ENCODE measurements at places on chromosomes 11 and 22.

- DNase-seq: peak; percentile 64
Observed at GRCh38 chr11:35487532-35488078, 37.8 kb downstream of the PAMR1 start.

DNA sequence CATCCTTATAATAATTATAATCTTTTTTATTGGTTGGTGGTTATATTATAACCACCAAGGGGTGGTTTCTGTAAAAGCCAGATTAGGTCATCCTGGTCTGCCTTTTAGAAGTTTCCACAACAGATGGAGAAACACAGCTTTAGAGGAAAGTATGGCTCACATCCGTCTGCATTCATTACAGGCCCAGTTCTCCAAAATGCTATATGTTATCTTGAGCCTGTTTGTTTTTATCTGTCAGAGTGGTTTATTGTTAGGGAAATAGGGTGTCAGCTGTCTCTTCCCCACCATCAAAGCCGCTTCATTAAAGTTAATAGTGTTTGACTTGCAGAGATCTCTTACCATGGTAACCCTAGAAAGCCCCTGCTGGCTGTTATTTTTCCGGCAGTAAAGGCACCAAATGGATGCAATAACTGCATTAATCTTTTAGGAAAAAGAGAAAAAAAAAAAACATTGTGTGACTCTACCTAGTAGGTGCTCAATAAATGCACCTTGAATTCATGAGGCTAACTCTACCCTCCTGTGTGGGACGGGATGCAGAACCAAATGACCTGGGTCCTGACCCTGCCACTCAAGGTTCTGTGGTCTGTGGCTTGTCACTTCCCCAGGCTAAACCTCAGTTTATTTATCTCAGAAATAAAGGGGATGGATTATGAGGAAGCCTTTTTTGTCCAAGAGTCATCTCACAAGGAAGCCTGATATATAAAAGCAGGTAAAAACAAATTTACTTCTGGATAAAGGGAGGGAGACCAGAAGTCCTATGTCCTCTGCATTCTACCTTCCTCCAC, 118.3 kb downstream of the WT1 start:
- DNase-seq: no peak

DNA sequence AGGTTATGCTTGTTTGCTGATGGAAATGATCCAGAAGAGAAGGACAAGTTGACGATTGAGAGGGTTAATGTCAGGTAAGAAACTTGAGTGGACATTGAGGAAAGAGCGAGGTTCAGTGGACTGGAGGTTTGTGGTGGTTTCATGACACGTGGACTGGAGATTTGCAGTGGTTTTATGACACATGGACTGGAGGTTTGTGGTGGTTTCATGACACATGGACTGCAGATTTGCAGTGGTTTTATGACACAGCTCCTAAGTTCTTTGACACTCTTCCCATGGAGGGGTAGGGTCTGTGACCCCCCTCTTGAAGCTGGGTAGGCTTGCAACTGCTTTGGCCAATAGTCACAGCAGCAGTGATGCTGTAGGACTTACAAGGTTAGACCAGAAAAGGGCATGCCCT, 5.4 kb upstream of the MAPK8IP2 start:
- DNase-seq: no peak

DNA sequence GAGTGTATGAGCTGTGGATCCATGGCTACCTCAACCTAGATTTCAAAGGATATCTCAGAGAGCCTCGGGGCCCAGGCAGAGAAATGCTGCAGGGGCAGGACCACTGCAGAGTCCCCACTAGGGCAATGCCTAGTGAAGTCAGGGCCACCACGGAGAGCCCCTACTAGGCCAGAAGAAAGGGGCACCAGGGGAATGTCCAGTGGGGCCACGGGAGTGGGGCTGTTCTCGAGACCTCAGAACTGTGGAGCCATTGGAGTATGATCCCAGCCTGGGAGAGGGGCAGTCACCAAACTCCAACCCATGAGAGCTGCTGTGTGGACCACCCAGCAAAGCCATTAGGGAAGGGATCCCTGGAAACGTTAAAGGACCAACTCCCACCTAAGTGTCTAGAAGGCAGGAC, 24.5 kb downstream of the RTL6 start:
- DNase-seq: no peak

DNA sequence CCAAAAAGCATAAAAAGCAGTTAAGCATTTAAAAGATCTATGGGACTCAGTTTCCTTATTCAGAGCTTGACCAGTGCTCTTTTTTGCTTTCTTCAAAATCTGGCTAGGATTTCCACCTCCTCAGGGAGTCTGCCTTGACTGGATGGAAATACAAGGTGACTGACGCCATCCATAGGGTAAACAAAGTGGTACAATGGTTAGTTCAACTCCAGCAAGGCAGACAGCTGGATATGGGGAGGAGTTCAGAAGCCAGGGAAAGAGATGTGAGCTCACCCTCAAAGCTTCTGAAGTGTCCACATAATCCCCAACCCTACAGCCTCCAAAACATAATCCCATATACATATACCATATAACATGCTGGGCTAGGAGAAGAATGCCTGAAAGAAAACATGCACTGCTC, 52.0 kb downstream of the KIRREL3 start:
- DNase-seq: peak; percentile 25

GRCh38 chr11:75478783-75479596, 46.0 kb upstream of the KLHL35 start:
- DNase-seq: no peak

DNA sequence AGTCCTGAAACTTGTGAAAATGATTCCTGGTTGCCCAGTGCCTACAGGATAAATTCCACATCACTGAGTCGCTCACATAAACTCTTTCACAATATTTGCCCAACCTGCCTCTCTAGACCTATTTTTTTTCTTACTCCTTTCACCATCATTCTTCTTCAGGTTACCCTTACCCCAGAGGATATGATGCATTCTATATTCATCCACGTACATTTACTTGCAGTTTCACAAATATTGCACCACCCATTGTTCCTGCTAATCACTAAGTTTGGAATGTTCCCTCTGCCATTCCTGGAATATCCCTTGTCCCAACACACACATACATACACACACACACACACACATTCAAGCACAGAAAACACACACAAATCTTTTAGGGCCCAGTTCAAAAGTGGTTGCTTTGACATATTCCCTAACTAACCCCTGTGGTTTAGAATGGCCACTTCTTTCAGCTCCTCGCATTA, 379.5 kb downstream of the ETS1 start:
- peak; percentile 96 for DNase-seq

DNA sequence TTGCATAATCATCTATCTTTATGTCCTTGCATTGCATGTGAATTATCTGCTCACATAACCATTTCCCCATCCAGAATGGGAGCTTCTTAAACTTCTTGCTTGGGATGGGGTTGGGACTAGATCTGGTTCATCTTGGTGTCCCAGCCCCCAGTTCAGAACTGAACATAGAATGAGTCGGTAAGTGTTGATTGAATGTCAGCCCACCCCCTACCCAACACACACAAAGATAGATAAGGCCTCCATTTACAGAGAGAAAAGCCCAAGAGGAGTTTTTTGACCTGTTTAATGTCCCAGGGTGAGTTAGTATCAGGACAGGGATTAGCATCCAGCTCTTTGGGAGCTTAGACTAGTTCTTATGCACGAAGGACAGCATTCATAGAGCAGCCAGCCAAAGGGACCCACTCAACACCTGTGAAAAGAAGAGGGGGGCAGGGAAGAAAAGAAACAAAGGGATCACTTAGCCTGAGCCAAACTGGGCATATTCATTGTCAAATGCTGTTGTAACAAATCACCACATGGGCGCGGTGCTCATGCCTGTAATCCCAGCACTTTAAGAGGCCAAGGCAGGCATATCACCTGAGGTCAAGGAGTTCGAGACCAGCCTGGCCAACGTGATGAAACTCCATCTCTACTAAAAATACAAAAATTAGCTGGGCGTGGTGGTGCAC, 57.4 kb downstream of the CHRDL2 start:
- no peak for DNase-seq

- DNase-seq: no peak
Observed at GRCh38 chr11:44565953-44566949, 788 bp downstream of the CD82 start.

- DNase-seq: no peak
Observed at GRCh38 chr22:35542157-35542938, 1.7 kb downstream of the RASD2 start.

DNA sequence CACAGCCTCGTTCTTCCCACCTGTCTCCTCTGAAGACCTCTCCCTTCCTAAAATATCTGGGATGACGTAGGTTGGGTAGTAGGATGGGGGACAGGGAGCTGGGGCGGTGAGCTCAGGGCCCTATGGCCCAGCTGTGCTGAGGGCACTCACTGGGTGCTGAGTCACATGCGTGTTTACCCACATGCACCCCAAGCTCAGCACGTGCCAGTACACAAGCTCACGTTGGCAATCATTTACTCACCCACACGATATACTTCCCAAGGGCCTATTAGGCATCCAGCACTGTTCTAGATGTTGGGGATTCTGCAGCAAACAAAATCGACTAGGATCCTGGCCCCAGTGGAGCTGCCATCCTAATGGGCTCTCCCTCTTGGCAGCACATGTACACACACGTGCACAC, 28.7 kb downstream of the ARAP1 start:
- no peak for DNase-seq

GRCh38 chr11:79226126-79226525, 214.7 kb downstream of the TENM4 start:
- no peak for DNase-seq

GRCh38 chr22:40325315-40325714, 21.0 kb upstream of the ADSL start:
- no peak for DNase-seq

DNA sequence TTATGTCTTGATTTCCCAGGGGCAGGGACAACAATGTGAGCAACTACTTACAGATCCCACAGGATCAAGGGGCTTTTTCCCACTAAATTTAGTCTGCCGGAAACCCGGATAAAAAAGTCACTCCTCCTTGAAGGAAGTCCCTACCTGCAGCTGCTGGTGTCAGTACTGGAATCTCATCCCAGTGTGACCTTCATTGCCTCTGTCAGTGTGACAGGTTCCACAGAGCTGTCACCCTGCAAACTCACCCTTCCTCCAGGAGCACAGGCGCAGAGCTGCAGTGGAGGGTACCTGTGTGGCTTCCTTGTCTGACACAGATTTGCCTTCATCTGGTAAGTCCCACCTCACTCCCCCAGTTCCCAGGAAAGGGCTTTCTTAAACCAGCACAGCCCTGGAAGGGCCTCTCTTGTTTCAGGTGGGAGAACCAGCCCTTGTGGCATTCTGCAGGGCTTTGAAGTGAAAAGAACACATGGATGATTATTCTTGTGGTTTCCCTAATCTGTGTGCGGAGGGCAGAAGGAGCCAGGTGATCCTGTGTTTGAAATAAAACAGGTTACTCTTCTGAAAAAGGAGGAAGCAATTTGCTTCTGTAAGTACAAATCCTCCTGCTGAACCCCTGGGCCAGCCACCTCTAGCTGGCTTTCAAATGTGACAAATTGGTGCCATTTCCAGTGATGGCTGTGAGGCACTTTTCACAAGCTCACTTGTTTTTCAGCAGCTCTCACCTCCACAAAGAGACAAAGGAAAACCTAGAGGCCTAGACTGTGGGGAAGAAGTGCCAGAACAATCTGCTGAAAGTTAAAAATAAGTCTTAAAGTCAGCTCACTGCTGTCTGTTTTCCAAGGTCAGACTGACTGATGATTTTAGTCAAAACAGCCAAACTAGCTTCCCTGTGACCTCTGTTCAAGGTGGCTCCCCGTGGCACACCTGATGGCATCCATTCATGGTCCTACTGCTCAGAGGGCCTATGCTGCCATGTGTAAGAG, 9.2 kb upstream of the PRSS23 start:
- no peak for DNase-seq

DNA sequence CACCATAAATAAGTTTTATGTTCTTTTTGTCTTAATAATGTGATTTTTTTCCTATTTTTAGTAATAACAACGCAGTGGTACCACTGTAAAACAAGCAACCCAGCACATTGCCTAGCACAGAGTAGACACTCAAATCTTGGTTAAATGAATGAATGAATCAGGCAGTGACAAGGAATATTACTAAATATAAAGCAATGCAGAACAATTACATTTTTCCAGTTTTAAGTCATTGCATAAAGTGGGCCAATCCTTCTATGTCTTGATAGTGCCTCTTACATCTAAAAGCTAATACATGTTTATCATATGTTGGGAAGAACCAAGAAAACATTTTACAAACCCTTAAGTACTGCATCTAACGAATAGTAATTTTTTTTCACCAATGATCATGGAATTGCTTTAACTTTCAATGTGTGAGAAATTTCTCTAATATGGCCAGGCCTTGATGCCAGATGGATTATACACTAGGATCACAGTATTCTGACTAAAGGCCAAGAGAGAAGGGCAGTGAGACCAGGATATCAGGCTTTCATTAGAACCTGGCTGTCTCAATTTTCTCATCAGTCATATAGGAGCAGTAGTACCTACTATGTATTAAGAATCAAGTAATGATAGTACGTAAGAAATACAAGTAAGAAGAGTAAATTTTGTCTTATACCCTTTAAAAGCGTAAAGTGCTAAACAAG, 88.5 kb downstream of the TRIM44 start:
- no peak for DNase-seq

DNA sequence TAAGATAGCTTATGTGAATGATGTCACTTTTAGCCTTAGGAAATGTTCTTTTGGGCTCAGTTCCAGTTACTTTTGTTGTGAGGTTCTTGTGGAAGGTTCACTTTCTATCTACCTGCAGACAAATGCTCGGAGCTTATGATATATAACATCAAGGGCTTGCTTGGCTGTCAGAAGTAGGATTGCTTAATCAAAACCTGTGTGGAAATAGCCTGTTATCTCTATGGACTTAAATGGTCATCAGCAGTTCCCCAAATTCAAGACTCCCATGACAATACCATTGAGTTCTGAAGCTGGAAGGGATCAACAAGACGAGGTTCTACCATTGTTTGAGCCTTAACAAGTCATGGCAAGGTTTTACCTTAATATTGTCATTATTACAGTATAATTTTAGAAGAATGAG, 43.8 kb downstream of the FLI1 start:
- DNase-seq: no peak

DNA sequence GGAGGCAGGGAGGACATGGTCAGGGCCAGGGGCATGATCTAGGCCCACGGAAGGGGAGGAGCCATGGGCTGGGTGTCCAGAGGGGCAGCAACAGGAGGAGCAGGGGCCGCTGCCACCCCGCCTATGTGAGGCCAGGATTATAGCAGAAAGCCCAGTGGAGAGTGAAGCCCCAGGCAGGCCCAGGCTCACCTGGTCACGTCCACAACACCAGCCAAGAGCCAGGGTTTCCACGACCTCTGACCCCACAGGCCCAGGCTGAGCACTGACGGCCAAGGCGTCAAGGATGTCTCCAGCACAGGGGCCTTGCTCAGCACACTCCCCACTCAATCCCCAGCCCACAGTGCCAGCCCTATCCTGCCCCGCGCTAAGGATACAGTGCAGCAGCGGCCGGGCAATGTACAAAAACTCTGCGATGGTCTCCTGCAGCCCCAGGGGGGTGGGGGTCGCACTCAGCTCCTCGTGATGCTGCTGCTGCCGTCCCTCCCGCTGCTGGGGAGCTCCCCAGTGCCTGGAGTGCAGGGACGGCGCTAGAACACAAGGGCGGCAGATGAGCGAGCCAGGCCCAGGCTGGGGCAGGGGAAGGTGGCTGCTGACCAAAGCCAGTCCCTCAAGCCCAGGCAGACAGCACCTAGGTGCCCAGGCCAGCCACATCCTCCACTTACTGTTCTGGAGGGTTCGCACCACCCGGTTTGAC, 3.6 kb downstream of the PEX16 start:
- no peak for DNase-seq
